Cardiac septum (tissue), 1 donor: ENCODE measurements at places on chromosomes 7 and 10. TPM values are rescaled to one million over a fixed set of nuclear protein-coding genes. Genes with fewer than 3 reads are reported as not detected.

Gene ASAH2
- total RNA-seq: 1.9 TPM

Gene CPA2
- total RNA-seq: not detected

Gene ADCYAP1R1
- total RNA-seq: 1.4 TPM

Gene PLEKHS1
- not detected for total RNA-seq

Gene STRIP2
- total RNA-seq: 20.4 TPM

Gene MORN4
- total RNA-seq: 17.7 TPM

Gene FAM200A
- total RNA-seq: 4.9 TPM

Gene FKBP6
- total RNA-seq: not detected

Gene GPR26
- not detected for total RNA-seq

- DNase-seq: no peak
These were observed 472.8 kb upstream of the FZD8 start for GRCh38 chr10:36114913-36115312.

GRCh38 chr10:79392506-79393176 is 45.4 kb downstream of the PPIF start:
- peak; percentile 74 for DNase-seq

GRCh38 chr10:33569702-33570101 is 235.2 kb upstream of the NRP1 start:
- DNase-seq: no peak

DNA sequence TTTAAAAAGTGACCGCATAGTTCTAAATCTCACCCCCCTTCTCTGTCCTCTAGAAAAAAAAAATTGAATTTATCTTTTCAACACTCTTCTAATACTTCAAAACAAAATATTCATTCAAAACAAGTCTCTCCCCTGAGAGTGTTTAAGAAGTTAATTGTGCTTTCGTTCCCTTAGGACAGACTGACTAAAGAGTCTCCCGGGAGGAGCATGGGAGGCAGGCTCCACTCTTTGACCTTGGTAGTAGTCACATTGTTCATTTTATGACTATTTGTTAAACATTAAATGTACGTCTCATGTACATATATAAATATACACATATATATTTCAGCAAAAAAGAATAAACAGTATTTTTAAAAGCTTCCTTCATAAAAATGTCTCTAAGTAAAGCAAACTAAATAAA is 35.3 kb upstream of the SPOCK2 start:
- no peak for DNase-seq

DNA sequence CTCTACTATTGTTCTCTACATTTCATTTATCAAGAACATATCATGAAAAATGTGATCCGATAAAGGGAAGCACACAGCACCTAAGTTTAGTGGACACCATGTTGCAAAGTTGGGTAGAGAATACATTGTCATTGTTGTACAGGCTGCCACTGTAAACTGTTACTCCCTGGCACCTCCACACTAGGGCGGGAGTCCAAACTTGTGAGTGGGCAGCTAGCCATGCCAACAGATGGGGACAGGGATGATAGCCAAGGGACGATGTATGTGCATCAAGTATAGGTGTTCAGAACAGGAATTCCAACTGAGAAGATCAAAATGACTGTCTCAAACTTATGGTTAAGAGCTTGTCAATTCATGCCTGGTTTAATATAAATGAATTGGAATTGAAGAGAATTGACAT is 31.1 kb upstream of the COMMD3 start:
- DNase-seq: no peak

DNA sequence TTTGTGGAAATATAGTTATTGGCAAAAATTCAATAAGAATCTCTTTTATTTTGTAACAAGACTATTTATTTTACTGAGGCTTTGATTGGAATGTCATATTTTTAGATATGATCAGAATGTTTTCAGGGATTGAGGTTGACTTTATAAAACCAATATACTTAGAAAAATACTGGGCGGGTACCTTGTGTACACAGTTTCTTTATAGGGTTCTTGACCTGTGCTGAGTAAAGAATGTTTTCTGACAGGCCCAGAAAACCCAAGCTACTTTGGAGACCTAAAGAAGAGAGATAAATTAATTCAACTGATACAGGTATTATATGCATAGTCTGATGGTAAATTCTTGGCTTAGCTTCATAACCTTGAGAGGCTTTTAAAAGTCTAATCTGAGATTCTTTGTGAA is 23.9 kb upstream of the SPAM1 start:
- no peak for DNase-seq

DNA sequence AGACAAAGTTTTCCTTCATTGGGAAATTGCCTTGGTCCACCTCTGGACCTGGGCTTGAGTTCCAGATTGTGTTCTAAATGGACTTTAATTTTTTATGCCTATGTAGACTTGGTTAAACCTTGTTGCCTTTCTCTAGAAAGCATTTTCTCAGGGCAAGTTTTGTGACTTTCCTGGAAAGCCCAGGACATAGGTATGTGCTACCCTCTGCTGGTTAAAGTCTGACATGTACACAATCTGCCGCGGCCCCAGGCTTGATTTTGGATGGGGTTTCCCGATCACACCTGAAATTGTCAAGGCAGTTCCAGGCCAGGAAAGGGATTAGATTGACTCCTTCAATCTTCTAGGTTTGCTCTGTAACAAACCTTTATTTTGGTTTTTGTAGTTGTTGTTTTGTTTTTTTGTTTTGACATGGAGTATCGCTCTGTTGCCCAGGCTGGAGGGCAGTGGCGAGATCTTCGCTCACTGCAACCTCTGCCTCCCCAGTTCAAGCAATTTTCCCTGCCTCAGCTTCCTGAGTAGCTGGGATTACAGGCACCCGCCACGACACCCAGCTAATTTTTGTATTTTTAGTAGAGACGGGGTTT is 14.1 kb upstream of the AKR1B10 start:
- DNase-seq: no peak

- DNase-seq: peak; percentile 39
These were observed 37.3 kb downstream of the BNIP3 start for GRCh38 chr10:131944412-131944811.

DNA sequence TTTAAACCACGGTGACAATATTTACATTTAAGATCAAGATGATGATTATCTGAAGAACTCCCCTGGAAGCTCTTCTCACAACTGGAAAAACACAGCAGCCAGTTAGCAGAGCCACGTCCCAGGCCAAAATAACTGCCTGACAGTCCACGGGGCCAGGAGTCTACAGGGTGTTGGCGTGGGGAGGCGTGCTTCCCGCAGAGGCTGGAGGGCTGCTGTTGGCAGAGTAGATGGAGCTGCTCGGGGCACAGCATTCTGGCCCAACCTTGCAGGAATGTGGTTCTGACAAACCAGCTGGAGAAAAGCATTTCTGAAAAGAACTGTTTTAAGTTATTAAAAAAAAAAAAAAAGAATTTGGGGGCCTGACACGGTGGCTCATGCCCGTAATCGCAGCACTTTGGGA is 177.9 kb downstream of the EBF3 start:
- DNase-seq: peak; percentile 26

DNA sequence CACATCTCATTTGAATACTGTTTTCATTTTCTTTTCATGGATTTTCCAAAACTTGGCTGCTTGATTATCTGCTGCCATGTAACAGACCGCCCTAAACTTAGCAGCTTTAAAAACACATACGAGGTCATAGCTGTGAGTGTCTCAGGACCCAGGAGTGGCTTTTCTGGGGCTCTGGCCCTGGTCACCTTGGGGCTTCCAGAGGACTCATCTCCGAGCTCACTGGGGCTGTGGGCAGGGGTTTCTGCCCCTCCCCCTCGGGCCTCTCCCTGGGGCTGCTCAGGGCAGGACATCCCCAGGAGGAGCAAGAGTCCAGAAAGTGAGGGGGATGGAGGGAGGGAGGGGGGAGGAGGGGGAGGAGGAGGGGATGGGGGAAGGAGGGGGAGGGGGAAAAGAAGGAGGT is 77.0 kb downstream of the NKX6-2 start:
- DNase-seq: peak; percentile 26

- DNase-seq: no peak
These were observed 376.4 kb downstream of the PARD3 start for GRCh38 chr10:34438741-34439140.

GRCh38 chr7:67019562-67020390 is 23.1 kb downstream of the TYW1 start:
- DNase-seq: no peak

GRCh38 chr10:123266971-123267370 is 112.8 kb downstream of the BUB3 start:
- no peak for DNase-seq

GRCh38 chr7:99422625-99423024 is 13.9 kb downstream of the BUD31 start:
- no peak for DNase-seq

DNA sequence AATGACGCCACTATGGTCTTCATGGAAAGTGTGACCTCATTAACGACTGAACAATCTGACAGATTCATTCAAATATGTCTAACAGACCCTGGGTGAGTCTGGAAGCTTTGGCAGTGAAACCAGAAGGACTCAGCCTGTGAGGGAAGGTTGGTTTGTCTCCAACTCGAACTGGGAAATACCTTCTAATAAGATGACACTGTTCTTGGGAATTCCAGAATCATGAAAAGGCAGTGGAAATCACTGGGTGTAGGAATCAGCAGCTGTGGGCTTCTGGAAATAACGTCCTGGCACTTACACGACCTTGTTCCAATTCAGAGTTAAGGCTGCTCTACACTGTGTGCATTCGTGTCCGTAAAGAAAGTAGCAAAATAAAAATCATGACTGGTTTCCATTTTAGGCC is 75.1 kb downstream of the DGKI start:
- no peak for DNase-seq

- DNase-seq: no peak
These were observed 278.7 kb upstream of the PHYHIPL start for GRCh38 chr10:58897708-58898107.

GRCh38 chr10:122176232-122177213 is 94.6 kb upstream of the BTBD16 start:
- DNase-seq: no peak

GRCh38 chr10:77131214-77131613 is 506.4 kb downstream of the KCNMA1 start:
- DNase-seq: no peak

GRCh38 chr10:13750299-13751190 is 163.8 kb downstream of the PRPF18 start:
- no peak for DNase-seq

GRCh38 chr7:47472444-47473157 is 109.3 kb downstream of the TNS3 start:
- DNase-seq: no peak

- no peak for DNase-seq
These were observed 362.5 kb upstream of the PCDH15 start for GRCh38 chr10:55163388-55163979.
